Left renal pelvis (tissue), 4 donors: ENCODE measurements at places on chromosomes 16 and 17. TPM values are rescaled to one million over a fixed set of nuclear protein-coding genes. Genes with fewer than 3 reads are reported as not detected.

DNA sequence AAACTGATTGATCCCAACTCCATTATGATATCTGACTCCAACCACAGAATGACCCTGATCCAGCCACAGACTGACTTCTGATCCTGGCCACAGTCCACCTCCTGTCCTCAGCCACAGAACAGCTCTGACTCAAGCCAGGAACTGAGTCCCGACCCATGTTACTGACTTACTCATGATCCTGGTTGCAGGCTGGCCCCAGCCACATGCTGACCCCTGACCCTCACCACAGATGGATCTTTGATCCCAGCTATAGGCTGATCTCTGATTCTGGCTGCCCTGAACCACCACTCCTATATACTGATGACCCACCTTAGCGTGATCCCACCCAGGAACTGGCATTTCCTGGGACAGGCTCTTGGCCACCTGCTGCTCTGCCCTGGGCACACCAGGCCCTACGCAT, 32.2 kb upstream of the IL21R start:
- DNase-seq = no peak

- no peak for DNase-seq
These were observed 27.2 kb upstream of the SKAP1 start for GRCh38 chr17:48457080-48457836.

GRCh38 chr17:19017401-19017800, 12.8 kb upstream of the FAM83G start:
- DNase-seq = no peak

- no peak for DNase-seq
These were observed 20.4 kb downstream of the ALOX12B start for GRCh38 chr17:8066841-8067775.

DNA sequence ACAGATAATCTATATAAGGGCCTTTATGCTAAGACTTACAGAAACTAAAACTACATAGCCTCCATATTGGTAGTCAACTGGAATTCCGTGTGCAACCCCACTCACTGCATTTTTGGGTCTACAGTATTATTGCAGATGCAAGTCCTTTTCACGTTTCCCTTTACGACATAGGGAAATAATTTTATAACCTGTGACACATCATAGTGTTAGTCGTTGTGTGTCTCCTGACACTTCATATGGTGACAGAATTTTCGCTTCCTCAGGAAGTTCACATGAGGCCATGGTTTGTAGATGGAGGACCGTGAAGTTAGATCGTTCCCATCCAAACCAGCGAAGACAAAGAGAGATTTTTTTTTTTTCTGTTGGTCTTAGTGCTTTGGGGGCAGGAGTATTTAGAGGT, 15.7 kb upstream of the MRC2 start:
- DNase-seq = no peak

- DNase-seq = no peak
These were observed 10.0 kb downstream of the KRT16 start for GRCh38 chr17:41602524-41602923.

DNA sequence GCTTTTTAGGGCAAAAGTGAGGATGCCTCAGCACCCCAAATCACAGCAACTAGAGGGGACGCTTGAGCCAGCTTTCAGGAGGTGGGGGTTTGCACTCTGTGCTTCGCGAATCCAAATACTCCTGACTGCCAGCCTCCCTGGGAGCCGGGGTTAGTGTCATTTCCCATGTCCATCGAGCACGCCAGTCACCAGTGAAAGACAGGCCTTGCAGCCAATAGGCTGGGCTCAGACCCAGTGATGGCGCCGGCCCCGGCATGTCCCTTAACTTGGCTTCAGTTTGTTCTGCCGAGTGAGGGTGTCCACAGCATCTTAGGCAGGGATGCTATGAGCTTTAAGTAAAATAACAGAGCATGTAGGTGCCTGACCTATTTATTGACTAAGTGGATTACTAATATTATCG, 50.9 kb upstream of the CDC42EP4 start:
- no peak for DNase-seq

DNA sequence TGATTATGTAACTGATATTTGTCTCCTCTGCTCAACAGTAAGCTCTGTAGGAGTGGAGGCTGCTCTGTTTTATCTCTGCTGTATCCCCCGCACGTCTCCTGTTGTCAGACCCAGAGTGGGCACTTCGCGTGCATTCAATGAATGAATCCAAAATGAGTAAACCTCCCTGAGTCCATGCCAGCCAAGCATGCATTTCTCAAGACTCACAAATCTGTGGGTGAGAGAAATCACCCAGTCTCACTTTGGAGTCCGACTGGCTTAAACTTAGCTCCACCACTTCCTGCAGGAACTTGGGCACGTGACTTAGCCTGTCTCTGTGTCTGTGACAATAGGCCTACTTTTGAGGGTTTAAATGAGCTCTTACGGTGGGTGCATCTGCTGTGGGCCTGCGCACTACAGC, 3.7 kb downstream of the PNPO start:
- no peak for DNase-seq

DNA sequence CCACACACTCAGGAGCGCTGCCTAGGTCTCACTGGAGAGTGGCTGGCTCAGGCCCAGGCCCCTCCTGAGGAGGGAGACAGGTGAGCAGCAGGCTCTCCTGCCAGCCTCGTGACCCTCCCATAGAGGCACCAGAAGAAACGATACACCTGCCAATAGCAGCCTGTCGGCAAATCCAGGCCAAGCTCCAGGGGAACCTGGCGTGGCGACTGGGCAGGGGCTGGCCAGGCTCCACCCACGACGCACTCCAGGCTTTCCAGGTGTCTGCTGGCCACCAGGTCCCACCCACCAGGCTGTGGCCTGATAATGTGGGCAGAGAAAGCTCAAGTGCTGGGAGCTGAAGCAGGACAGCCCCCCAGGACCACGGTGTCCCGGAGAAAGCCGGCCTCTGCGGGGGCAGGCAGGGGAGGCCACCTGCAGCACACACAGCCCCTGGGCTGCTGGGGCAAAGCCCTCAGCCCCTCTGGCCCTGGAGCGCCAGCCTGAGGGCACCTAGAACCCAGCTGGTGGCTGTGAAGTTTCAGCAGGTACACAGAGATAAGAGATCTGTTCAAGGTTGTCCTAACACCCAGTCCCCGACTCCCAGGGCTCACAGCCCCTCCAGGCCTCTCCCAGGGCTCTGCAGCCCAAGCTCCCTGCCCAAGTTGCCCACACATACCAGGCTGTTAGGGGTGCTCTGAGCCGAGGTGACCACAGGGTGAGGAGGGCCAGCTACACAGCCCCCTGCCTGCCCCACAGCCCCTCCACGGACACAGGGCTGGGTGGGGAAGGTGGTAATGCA, 2.4 kb downstream of the PGAP6 start:
- no peak for DNase-seq

DNA sequence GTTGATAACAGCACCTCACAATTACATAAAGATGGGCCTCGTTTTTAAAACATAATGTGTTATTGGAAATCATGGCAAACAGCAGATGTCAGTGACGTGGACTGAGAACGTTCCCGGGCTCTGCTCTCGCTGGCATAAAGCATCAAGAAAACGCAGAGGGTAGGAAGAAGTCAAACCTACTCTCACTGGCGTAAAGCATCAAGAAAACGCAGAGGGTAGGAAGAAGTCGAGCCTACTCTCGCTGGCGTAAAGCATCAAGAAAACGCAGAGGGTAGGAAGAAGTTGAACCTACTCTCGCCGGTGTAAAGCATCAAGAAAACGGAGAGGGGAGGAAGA, 110.6 kb downstream of the VPS53 start:
- DNase-seq = no peak

DNA sequence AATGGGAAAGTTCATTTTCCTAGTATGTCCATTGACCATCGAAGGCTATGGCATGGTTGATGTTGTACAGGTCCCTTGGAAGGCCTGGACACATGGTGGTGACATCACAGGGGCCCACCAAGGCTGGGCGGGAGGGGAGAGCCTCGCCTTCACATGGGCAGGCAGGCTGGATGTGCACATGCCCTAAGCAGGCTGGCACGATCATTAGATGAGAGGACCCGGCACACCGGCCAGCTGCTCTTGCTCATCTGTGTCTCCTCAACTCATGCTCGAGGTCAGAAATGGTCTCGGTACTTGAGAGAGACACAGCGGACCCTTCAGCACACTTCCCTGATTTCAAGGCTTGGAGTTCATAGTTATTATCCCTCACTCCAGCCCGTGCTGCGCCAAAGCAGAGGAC, 416.9 kb upstream of the ZFHX3 start:
- DNase-seq = no peak

- no peak for DNase-seq
These were observed 30.2 kb downstream of the SPACA3 start for GRCh38 chr17:33021731-33022408.

DNA sequence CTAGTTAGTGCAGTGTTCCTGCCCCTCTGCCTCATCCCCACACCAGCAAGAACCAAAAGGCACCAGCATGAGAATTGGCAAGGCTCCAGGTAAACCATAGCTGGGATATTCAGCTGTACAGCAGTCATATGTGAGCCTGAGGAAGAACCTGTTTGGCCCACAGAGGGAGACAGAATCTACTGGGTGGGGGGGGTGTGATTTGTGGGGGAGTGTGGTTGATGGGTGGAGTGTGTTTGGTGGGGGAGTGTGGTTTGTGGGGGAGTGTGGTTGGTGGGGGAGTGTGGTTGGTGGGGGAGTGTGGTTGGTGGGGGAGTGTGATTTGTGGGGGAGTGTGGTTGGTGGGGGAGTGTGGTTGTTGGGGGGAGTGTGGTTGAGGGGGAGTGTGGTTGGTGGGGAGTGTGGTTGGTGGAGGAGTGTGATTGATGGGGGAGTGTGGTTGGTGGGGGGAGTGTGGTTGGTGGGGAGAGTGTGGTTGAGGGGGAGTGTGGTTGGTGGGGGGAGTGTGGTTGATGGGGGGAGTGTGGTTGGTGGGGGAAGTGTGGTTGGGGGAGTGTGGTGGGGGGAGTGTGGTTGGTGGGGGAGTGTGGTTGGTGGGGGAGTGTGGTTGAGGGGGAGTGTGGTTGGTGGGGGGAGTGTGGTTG, 19.5 kb downstream of the MINK1 start:
- no peak for DNase-seq

GRCh38 chr16:85138825-85139627, 26.8 kb upstream of the CIBAR2 start:
- no peak for DNase-seq

DNA sequence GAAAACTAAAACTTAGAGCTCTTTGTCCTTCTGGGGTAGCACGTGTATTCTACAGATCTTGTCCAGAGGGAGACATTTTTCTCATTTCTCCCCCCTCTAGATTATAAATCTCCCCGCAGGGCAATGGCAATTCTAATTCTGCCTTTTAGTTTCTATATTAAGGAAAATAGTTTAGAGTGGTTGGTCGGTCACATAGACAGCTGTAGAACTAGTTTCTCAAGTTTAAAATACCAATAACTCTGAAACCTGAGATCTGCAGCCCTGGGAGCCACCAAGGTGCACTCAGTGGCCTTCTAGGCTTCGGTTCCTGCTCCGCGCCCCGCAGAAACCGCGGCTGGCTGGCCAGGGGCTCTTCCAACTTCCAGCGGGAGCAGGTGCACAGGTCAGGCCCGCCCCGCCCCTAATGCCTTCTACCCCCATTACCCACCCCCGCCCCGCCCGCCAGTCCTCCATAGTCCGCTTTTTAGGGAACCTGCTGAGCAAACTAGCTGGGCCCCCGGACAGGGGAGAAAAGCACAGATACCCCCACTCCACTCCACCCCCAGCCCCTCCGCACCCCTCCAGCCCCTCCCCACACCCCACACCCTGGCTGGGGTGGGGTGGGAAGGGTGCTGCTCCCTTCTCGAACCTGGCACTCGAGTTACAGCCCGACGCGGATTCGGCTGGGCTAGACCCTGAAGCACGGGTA, 431 bp downstream of the SLFN11 start:
- DNase-seq = peak; percentile 6

DNA sequence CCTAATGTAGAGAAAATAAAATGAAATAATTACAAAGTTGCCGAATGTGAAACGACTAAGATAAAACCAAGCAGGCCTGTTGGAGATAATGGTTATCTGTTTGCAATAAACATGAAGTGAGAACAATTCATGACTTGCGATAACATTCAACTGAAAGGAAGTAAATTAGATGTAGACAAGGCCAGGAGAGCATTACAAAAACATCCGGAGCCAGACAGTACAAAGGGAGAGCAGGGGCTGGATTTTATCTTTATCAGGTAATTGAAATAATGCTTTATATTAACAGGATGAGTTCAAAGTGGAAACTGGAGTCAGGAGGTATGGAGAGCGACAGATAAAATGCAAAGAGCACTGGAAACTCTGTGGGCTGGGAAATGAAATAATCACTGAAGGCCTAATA, 265.6 kb upstream of the GOT2 start:
- DNase-seq = no peak

- DNase-seq = no peak
These were observed 58.0 kb downstream of the CREBBP start for GRCh38 chr16:3822366-3823045.

GRCh38 chr16:71379711-71380110, 21.2 kb downstream of the CALB2 start:
- DNase-seq = no peak

DNA sequence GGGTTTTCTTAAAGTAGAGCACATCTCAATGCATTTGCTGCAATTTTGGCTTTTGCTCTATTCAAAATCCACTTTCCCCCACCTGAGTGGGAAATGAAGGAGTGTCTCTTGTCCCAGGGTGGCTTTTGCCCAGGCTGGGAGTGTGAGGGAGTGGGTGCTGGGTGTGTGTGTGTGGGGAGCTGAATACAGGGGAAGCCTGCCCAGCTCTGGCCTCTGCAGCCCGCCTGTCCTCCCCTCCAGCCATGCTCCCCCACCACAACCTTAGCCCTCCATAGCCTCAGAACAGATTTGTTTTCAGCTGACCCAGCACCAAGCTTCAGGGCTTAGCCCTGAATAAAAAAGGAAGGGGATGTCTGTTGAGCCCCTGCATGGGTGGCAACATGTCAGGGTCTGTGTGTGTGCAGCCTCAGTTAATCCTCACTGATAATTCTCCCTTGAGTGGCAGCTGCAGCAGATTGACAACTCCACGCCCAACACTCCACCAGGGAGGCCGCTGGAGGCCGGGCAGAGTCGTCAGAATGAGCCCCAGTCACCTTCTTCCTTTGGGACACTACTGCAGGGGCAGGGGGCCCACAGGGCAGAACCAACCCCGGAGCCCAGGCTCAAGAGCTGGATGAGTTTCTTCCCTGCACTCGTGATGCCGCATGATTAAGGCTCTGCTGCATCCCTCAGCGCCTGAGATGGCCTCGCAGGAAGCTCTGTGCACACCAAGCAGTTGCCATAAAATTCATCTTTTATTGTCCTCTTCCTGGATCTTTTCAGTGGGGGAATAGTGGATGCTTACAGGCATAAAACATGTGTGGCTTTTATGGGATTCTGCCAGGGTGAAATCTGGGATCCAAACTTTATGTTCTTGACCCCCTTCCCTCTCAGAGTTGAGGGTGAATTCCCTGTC, 55.0 kb downstream of the SPACA3 start:
- DNase-seq = no peak

- DNase-seq = no peak
These were observed 125.3 kb downstream of the FTO start for GRCh38 chr16:53829186-53829747.

- no peak for DNase-seq
These were observed 32.4 kb downstream of the HAPSTR1 start for GRCh38 chr16:9123871-9124270.

ABCA8 gene
- polyA plus RNA-seq = 2.4 TPM

KRT36 gene
- not detected for polyA plus RNA-seq

SEPTIN12 gene
- polyA plus RNA-seq = not detected

SMIM22 gene
- polyA plus RNA-seq = 10.6 TPM

NTHL1 gene
- 17.0 TPM for polyA plus RNA-seq

ZNF652 gene
- polyA plus RNA-seq = 31.6 TPM

YBX2 gene
- 4.1 TPM for polyA plus RNA-seq

ABCC3 gene
- 0.63 TPM for polyA plus RNA-seq

CHRNE gene
- polyA plus RNA-seq = 1.8 TPM

OR1A1 gene
- 0.07 TPM for polyA plus RNA-seq

PDILT gene
- polyA plus RNA-seq = not detected
